ENCODE measurements at places on chromosomes 3 and 15.

DNA sequence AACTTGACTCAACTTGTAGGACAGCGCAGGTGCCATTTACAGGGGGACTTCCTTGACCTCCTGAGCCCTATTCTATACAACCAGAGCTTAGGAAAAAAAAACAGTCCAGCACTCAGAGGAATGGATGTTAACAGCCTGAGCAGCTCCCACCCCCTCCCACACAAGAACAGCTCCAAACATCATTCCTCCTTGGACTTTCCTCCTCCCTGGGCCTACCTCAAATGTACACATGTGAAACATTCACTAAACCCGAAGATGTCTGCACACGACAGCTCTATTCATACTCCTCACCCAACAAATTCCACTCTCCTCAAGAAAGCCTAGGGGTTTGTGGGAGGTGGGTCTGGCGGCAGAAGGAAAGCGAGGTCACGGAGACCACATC lies 503 bp upstream of the ATRIP start:
- H3K27me3 ChIP-seq: no peaks in the 10 kb centered on the region
- no peaks in the 10 kb centered on the region for H3K36me3 ChIP-seq
- peak overlapping the region; percentile 93 for H3K27ac ChIP-seq
- peaks cover 25% of the 10 kb centered on the region for H3K4me1 ChIP-seq
- DNase-seq: no peak

DNA sequence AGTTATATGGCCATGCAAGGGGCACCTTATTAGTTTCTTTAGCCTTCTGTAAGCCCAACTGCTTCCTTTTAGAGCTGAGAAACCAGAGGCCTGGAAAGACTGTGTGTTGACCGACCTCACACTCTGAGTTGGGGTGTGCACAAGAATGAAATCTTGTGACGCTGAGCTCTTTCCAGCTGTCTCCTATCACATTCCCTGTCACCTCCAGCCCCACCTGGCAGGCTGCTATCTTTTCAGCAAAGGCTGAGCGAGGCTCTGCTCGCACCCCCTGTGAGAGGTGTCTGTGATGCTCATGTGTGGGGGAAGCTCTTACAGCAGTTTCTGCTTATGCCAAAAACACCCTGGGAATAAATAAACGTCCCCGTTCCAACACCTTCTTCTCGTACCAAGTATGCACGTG lies 27.0 kb upstream of the LPP start:
- no peak overlapping the region for H3K4me3 ChIP-seq
- no peaks in the 10 kb centered on the region for H3K4me1 ChIP-seq

DNA sequence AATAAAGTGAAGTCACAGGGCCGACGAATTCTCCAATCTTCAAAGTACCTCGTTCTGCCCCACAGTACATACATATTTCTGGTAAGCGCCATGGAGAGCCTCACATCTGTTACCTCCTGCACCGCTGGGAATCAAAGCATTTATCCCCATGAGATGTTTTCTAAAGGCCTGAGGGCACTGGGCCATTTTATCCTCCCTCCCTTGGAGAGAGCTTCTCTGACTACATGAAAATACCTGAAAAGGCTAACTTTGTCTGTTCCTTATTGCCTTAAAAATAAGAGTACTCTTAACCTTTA lies 148.1 kb downstream of the RORA start:
- no peak overlapping the region for H3K4me3 ChIP-seq
- DNase-seq: no peak
- no peaks in the 10 kb centered on the region for H3K27me3 ChIP-seq
- H3K4me1 ChIP-seq: no peaks in the 10 kb centered on the region
- H3K36me3 ChIP-seq: no peaks in the 10 kb centered on the region
- H3K27ac ChIP-seq: no peak overlapping the region

GRCh38 chr3:18416332-18416731 lies 8.8 kb downstream of the SATB1 start:
- no peak for DNase-seq
- no peaks in the 10 kb centered on the region for H3K36me3 ChIP-seq
- no peak overlapping the region for H3K27ac ChIP-seq
- no peaks in the 10 kb centered on the region for H3K4me1 ChIP-seq
- no peak overlapping the region for H3K4me3 ChIP-seq
- no peaks in the 10 kb centered on the region for H3K27me3 ChIP-seq

- no peaks in the 10 kb centered on the region for H3K4me1 ChIP-seq
- no peak overlapping the region for H3K27ac ChIP-seq
- no peaks in the 10 kb centered on the region for H3K36me3 ChIP-seq
- no peaks in the 10 kb centered on the region for H3K27me3 ChIP-seq
- no peak for DNase-seq
Measured at GRCh38 chr3:120765830-120766493, 23.4 kb downstream of the GTF2E1 start.

- DNase-seq: no peak
- no peaks in the 10 kb centered on the region for H3K27me3 ChIP-seq
- H3K36me3 ChIP-seq: no peaks in the 10 kb centered on the region
- no peaks in the 10 kb centered on the region for H3K4me1 ChIP-seq
- no peak overlapping the region for H3K27ac ChIP-seq
Measured at GRCh38 chr3:72549761-72550581, 298.3 kb downstream of the SHQ1 start.

- no peaks in the 10 kb centered on the region for H3K27me3 ChIP-seq
- no peaks in the 10 kb centered on the region for H3K36me3 ChIP-seq
- H3K4me1 ChIP-seq: no peaks in the 10 kb centered on the region
- H3K4me3 ChIP-seq: no peak overlapping the region
Measured at GRCh38 chr3:110598847-110599490, 472.6 kb upstream of the NECTIN3 start.

DNA sequence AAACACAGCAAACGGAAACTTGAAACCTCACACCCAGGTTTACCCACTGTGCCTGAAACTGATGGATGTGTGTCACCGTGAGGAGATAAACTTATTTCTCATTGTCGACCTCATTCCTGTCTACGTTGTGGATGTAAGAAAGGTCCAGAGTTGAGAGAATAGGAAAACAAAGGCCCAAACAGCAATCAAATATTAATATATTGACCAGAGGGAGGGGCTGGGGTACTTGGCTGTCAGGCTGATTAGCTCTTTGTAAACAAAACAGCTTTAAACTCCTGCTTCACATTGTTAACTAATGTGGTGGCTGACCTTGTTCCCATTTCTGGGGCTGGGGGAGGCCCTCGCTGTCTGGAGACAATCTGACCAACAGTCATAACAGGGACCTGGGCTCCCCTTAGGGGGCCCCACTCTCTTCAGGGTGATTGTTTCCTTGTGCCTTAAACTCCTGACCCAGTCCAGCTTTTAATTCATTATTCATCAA lies 937.6 kb downstream of the MCTP2 start:
- H3K36me3 ChIP-seq: no peaks in the 10 kb centered on the region
- no peak for DNase-seq
- H3K4me3 ChIP-seq: no peak overlapping the region
- no peaks in the 10 kb centered on the region for H3K4me1 ChIP-seq

DNA sequence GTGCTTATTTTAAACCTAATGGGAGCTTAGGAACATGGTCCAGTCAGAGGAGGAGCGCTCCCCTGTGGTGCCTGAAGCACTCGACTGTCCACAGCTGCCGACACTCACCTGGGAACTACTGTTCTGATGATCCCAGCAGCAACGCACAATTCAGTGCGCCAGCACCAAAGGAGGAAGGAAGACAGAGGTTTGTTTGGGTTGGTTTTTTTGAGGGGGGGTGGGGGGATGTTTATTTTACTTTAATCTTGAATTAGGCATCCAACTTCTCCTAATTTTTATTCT lies 48.8 kb upstream of the VGLL4 start:
- no peaks in the 10 kb centered on the region for H3K4me1 ChIP-seq
- no peak overlapping the region for H3K27ac ChIP-seq
- H3K4me3 ChIP-seq: no peak overlapping the region
- H3K36me3 ChIP-seq: no peaks in the 10 kb centered on the region

- H3K27ac ChIP-seq: peak overlapping the region; percentile 23
- H3K4me1 ChIP-seq: no peaks in the 10 kb centered on the region
- DNase-seq: no peak
- no peaks in the 10 kb centered on the region for H3K27me3 ChIP-seq
Measured at GRCh38 chr15:80533790-80534333, 129.7 kb downstream of the ARNT2 start.

- H3K4me1 ChIP-seq: no peaks in the 10 kb centered on the region
- no peaks in the 10 kb centered on the region for H3K27me3 ChIP-seq
- no peak overlapping the region for H3K4me3 ChIP-seq
- peak; percentile 47 for DNase-seq
Measured at GRCh38 chr15:60751985-60752952, 273.3 kb upstream of the ICE2 start.

- no peak overlapping the region for H3K27ac ChIP-seq
- no peaks in the 10 kb centered on the region for H3K4me1 ChIP-seq
- H3K4me3 ChIP-seq: no peak overlapping the region
- H3K36me3 ChIP-seq: no peaks in the 10 kb centered on the region
- no peaks in the 10 kb centered on the region for H3K27me3 ChIP-seq
Measured at GRCh38 chr15:46751303-46751702, 966.0 kb upstream of the SEMA6D start.

GRCh38 chr15:96586901-96587300 lies 256.4 kb downstream of the NR2F2 start:
- no peaks in the 10 kb centered on the region for H3K27me3 ChIP-seq
- DNase-seq: no peak
- no peaks in the 10 kb centered on the region for H3K4me1 ChIP-seq
- H3K27ac ChIP-seq: no peak overlapping the region

- H3K36me3 ChIP-seq: no peaks in the 10 kb centered on the region
- no peak overlapping the region for H3K27ac ChIP-seq
- no peaks in the 10 kb centered on the region for H3K4me1 ChIP-seq
- DNase-seq: no peak
Measured at GRCh38 chr3:70608434-70608833, 296.0 kb upstream of the MDFIC2 start.

- no peak overlapping the region for H3K4me3 ChIP-seq
- H3K36me3 ChIP-seq: no peaks in the 10 kb centered on the region
- no peak for DNase-seq
- H3K27me3 ChIP-seq: no peaks in the 10 kb centered on the region
- no peaks in the 10 kb centered on the region for H3K4me1 ChIP-seq
Measured at GRCh38 chr15:93610944-93611343, 521.9 kb upstream of the RGMA start.

GRCh38 chr3:29408676-29409075 lies 127.8 kb downstream of the RBMS3 start:
- H3K27ac ChIP-seq: no peak overlapping the region
- no peak overlapping the region for H3K4me3 ChIP-seq
- DNase-seq: no peak
- H3K36me3 ChIP-seq: no peaks in the 10 kb centered on the region

- no peak overlapping the region for H3K4me3 ChIP-seq
- H3K27me3 ChIP-seq: no peaks in the 10 kb centered on the region
- no peaks in the 10 kb centered on the region for H3K4me1 ChIP-seq
- no peak overlapping the region for H3K27ac ChIP-seq
- no peaks in the 10 kb centered on the region for H3K36me3 ChIP-seq
Measured at GRCh38 chr15:63512148-63512547, 7.8 kb downstream of the USP3 start.

DNA sequence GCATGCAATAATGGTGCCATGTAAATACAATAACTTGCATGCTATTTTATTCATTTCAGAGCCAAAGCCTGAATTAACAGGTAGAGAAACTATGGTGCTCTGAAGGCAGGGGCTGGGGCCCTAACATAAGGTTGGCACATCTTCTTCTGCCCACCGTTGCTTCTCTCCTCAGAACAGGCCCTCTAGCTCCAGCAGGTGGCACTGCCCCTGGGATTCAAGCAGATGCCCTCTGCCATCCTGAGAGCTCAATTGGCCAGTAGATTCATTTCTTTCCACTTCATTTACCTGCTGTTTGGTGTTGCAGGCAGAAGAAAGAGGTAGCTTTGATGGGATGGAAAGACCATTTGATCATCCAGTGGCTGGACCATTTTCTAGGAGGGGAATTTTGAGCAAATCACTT lies 130.5 kb downstream of the FOXB1 start:
- no peaks in the 10 kb centered on the region for H3K27me3 ChIP-seq
- no peak overlapping the region for H3K4me3 ChIP-seq
- DNase-seq: no peak

GRCh38 chr3:62229908-62230307 lies 143.4 kb downstream of the FEZF2 start:
- H3K4me1 ChIP-seq: no peaks in the 10 kb centered on the region
- no peak overlapping the region for H3K4me3 ChIP-seq
- no peaks in the 10 kb centered on the region for H3K36me3 ChIP-seq
- DNase-seq: no peak

DNA sequence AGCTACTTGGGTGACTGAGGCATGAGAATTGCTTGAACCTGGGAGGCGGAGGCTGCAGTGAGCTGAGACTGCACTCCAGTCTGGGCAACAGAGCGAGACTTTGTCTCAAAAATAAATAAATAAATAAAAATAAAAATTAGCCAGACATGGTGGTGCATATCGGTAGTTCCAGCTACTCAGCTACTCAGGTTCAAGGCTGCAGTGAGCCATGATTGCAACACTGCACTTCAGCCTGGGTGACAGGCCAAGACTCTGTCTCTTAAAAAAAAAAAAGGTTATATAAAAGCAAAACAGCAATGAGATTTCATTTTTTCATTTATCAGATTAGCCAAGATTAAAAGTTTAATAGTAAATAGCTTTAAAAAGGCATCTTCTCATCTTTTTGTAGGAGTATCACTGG lies 2.9 kb downstream of the TGM4 start:
- no peaks in the 10 kb centered on the region for H3K4me1 ChIP-seq
- no peaks in the 10 kb centered on the region for H3K27me3 ChIP-seq
- H3K27ac ChIP-seq: no peak overlapping the region
- no peaks in the 10 kb centered on the region for H3K36me3 ChIP-seq
- no peak overlapping the region for H3K4me3 ChIP-seq

DNA sequence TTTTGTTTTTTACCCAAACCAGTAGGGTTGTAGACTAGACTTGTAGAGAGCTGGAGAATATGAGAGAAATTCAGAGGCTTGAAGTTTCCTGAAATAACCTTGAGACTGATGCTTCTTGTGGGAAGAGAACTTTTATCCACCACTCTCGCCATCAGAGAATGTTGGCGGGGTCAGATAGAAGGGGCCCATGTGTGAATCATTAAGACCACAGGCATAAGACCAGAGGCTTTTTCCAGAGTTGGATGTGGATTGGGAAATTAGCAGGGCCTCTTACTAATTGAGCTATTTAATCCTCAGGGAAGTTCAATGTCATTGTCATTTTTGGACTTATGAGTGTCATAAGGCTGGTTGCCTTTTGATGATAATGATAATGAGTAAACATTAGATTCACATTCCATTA lies 246.9 kb upstream of the THRB start:
- H3K27me3 ChIP-seq: no peaks in the 10 kb centered on the region
- no peaks in the 10 kb centered on the region for H3K4me1 ChIP-seq
- no peak overlapping the region for H3K27ac ChIP-seq
- no peak for DNase-seq
- no peaks in the 10 kb centered on the region for H3K36me3 ChIP-seq

DNA sequence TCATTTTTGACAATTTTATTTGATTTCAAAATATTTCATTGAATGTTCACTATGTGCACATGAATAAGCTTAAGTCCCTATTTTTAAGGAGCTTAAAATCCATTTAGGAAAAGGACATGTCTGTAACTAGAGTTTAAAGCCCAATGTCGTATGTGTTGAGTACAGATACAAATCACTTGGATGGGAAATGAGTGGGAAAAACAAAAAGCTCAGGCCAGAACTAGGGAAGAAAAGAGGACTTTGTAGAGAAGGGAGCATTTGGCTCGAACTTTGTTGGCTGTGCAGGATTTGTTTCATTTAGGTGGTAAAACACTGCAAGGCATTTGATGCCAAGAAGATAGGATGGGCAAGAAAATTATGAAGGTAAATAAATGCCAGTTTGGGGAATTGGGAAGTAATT lies 653.1 kb upstream of the KCNMB2 start:
- H3K36me3 ChIP-seq: no peaks in the 10 kb centered on the region
- H3K27ac ChIP-seq: no peak overlapping the region
- H3K4me3 ChIP-seq: no peak overlapping the region
- no peaks in the 10 kb centered on the region for H3K4me1 ChIP-seq
- H3K27me3 ChIP-seq: no peaks in the 10 kb centered on the region
- DNase-seq: no peak

- H3K4me3 ChIP-seq: no peak overlapping the region
Measured at GRCh38 chr3:4036046-4036445, 236.8 kb downstream of the LRRN1 start.
